T-helper 2 cell treated with Interferon-gamma antibody and Interleukin-4, amounts not matched to agents 5 μg/mL and 100 μg/mL, for 36 hours (primary cell): ENCODE measurements at places on chromosomes 2 and 18.
A peak's percentile ranks its signal among the peaks of the same experiment; 100 is the strongest.

GRCh38 chr2:230582851-230583283, 129.8 kb upstream of the CAB39 start:
- peak; percentile 57 for DNase-seq

- DNase-seq, result no peak
These were observed 60.1 kb downstream of the CWC22 start for GRCh38 chr2:179946810-179947615.

DNA sequence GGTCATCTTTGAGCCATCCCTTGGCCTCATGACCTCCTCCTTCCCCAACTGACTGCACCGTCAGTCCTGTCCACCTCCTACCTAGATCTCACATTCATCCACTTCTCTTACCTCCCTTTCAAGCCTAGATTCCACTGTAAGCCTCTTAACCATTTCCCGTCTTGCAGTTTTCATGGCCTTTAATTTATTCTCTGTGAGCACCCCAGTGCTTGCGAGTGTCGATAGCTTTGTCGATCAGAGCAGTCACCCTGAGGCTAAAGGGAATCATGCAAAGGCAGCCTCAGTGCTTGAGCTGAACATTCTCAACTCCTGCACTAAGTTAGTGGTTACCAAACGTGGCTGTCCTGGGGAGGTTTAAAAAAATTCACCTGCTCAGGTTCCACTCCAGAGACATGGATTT, 14.7 kb downstream of the ARHGAP25 start:
- no peak for DNase-seq

- DNase-seq, result no peak
These were observed 47.2 kb upstream of the CCDC141 start for GRCh38 chr2:179097131-179097530.

- DNase-seq, result no peak
These were observed 68.7 kb upstream of the MC2R start for GRCh38 chr18:13984080-13984479.

DNA sequence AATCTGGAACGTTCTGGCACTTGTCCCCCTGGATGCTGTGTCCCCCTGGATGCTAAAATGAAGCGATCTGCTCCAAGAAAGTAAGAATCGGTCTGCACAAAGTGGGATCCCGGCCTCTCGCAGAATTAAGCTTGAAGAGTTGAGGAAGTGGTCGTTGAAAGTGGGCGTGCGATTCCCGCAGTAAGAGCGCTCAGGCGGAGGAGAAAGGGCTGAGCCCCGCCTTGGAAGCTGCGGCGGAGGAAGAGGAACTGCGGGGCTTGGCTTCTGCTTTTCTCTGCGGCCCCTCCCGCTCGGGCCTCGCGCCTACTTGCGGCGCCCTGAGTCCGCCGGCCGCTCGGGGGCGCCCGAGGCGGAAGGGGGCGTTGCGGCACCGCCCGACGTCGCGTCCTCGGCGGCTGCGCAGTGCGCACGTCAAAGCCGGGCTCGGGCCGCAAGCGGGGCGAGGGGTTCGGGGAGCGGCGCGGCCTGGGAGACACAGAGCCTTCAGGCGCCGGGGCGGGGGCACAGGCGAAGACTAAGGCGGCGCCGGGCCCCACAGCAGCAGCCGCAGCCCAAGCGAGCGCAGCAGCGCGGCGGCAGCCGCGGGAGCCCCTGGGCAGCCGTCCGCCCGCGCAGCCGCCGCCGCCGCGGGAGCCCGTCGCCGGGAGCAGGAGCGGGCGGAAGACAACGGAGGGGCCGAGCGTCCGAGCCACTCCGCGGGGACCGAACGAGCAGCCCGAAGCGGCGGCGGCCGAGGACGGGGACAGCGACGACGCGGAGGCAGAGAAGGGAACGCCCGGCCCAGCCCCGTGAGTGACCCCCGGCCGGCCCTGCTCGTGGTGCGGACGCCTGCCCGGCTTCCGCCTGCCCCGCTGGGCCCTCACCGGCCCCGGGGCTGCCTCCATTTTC, at the start of gene CAB39:
Gene CAB39, plus strand, starts transcription at position 400 of the 888 bp plus-strand sequence. CDS start 47,160 bp downstream, outside the sequence.
- peak; percentile 91 for DNase-seq

GRCh38 chr18:68985172-68985820, 187.4 kb downstream of the CCDC102B start:
- DNase-seq, result no peak

DNA sequence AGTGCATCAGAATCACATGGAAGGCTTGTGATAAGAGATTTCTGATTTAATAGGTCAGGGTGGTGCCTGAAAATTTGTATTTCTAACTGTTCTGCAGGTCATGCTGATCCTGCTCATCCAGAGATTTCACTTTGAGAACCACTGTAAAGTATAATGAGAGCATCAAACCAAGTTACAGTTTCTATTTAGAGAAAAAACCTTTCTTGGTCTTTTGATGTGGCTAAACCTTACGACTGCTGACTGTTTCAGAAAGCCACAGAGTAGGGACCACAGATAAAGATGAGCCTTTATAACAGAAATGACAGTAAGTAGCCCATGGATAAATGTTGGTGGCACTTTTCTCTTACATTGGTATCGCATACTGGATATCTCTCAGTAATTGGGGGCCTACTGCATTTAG, 109.4 kb upstream of the FANCL start:
- peak; percentile 12 for DNase-seq

DNA sequence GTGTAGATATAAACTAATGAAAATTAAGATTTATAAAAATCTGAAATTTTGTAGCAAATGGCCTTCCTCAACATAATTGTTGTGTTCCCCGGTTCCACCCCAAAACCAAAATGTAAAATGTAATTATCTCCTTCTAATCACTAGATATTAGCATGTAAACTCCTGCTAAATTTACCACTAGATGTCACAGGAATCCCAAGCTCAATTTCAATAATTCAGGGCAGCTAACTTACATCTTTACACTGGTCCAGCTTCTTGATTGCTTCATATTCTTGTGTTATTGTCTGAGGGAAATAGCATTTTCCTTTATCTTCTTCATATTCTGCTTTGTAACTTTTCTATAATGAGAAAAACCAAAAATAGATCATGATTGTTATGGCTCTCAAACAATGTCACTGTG, 42.6 kb downstream of the NEB start:
- no peak for DNase-seq

GRCh38 chr2:49002750-49003149, 151.6 kb downstream of the FSHR start:
- DNase-seq, result no peak

DNA sequence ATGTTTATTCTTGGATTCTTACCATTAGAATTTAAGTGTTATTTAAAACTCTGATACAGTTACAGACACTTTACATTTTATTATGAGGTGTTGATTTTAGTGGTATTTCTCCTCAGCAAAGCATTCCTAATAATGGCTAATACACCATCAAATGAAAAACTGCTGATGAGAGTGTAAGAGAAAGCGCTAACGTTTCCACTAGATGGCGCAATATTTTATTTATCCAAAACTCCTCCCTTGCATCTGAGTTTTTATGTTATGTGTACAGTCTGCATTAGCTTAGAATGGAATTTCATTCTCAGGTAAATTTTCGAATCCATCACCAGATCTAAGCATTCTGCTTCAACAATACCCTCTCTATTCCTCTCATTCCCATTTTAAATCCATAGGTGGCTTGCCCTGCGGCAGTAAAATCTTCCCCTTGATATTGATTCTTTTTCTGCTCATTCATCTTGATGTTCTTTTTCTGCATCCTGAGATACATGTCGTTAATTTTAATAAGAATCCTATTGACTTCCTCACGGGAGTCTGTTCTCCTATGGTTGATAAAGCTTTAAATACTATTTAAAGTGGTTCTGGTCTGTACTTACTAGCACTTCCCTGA, 53.9 kb downstream of the PRKRA start:
- no peak for DNase-seq

GRCh38 chr2:11833601-11834000, 87.2 kb downstream of the LPIN1 start:
- no peak for DNase-seq

GRCh38 chr18:10713409-10713808, 187.6 kb downstream of the NAPG start:
- no peak for DNase-seq

DNA sequence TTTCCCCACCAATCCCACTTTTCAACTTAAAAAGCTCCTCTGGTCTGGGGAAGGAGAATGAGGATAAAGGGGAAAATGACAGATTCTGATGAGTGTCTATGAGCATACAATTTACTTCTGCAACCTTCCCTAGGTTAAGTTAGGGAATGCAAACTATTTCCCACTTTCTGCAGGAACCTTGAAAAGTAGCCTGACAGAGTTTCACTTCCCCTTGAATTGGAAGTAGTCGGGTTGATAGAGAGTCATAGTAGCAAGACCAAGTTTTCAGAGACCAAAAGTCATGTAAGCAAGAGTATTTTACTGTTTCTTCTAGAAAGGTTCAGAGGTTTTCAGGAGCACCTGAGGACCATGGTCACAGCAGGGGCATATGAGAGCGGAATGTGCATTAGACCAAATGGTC, 815.1 kb downstream of the CPS1 start:
- no peak for DNase-seq

DNA sequence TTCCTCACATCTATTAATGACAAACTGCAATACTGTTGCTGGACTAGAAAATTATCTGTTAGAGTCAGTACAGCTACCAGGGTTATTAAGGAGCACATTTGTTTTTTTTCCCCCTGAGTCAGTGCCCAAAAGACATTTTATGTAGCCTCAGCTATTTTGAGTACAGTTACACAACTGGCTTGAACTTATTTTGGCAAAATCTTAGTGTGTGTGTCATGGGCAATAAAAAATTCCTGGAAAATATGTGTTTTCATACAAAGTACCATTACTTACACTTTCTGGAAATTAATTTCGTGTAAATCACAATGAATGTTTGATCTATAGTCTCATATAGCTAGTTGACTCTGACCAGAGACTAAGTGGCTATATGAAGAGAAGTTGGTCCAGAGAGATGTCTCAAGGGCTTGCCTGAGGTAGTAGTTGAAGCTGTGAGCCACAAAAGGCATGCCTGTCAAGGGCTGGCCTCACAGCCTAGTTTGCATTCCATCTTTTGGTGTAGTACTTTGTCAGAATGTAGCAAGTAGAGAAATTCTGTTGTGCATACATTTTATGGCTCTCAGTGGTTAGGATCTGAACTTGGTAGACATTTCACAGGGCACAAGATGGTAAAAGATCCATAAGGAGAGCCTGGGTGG, 283.4 kb downstream of the MTX2 start:
- DNase-seq, result no peak

- DNase-seq, result no peak
These were observed 7.6 kb downstream of the SDC1 start for GRCh38 chr2:20217041-20217970.

GRCh38 chr2:170077830-170078569, 99.9 kb upstream of the MYO3B start:
- no peak for DNase-seq

- DNase-seq, result no peak
These were observed 51.8 kb downstream of the MYL12B start for GRCh38 chr18:3313685-3314084.

- DNase-seq, result no peak
These were observed 716.8 kb downstream of the SUCLG1 start for GRCh38 chr2:83742117-83742782.

DNA sequence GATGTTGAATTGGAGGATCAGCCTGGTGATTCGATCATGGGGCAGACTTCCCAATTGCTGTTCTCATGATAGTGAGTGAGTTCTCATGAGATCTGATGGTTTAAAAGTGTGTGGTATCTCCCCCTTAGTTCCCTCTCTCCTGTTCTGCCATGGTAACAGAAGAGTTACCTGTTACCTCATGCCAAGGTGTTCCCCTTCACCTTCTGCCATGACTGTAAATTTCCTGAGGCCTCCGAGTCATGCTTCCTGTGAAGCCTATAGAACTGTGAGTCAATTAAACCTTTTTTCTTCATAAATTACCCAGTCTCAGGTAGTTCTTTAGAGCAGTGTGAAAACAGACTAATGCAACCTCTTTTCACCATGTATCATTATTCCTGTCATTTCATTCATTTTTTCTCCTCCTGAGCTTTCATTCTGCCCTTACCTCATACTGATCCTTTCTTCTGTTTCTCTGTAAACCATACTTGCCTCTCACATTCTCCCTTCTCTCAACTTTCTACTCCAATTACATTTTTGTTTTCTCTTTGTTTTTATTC, 22.0 kb downstream of the STARD6 start:
- DNase-seq, result no peak

- DNase-seq, result no peak
These were observed 109.0 kb downstream of the STK39 start for GRCh38 chr2:168138374-168138773.

DNA sequence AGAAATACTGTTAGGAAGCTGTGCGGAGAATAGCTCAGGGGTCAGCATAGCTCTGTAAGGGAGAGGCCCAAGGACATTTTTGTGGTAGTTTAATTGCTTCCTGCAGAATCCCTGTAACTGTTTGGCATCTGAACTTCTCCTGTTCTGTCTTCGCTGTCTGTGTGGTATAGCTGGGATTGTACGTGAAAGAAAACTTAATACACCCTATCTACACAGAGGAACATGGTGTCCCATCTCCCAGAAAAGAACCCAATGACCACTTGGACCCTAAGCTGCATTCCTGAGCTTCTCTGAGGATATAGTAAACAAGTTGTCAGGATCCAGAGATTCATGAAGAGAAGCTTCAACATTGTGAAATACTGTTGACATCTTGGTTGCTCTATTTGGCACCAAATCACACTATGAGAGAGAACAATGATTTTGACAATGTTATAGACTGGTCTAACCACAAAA, 81.3 kb downstream of the CDC42EP3 start:
- no peak for DNase-seq

DNA sequence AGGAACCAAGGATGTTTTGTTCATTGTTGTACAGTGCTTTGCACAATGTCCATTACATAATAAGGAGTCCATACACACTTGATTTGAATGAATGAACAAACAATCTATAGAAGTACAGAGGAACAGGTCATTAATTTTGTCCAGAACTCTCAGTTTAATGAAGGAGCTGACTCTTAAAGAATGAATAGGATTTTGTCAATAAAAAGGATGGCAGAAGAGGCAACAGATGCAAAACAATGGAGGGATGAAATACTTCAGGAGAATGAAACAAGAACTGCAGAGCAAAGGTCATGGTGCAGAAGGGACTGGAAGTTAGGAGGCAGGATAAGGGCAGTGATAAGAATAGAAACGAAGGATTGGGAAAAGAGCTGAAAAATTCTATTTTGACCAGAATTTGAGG, 28.7 kb upstream of the COL5A2 start:
- DNase-seq, result no peak

- DNase-seq, result no peak
These were observed 1.9 kb downstream of the ANKRD23 start for GRCh38 chr2:96841701-96842495.

DNA sequence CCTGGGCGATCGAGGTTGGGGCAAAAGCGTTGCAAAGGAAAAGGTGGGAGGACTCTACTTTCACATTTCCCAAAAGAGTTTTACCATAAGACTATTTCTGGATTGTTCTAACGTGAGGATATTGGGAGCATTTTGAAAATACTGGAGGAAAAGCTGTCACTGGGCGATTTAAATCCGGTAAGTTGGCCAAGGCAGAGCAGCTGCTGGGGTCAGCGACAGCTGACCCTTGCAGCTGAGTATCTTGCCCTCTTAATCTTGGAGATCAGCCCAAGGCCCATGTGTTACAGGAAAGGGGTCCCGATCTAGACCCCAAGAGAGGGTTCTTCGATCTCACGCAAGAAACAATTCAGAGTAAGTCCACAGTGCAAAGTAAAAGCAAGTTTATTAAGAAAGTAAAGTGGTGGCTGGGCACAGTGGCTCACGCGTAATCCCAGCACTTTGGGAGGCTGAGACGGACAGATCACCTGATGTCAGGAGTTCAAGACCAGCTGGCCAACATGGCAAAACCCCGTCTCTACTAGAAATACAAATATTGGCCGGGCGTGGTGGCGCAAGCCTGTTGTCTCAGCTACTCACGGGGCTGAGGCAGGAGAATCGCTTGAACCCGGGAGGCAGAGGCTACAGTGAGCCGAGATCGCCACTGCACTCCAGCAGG, 964 bp upstream of the ST3GAL5 start:
- no peak for DNase-seq

- no peak for DNase-seq
These were observed 96.5 kb downstream of the EHBP1 start for GRCh38 chr2:62801814-62802523.
